Activated T-helper 1 cell treated with anti-CD3 and anti-CD28 coated beads, Interleukin-2, amount 50 U/mL, for 16 hours (primary cell): ENCODE measurements at places on chromosomes 3 and 15.

- DNase-seq = no peak
These were observed 256.1 kb upstream of the PROK2 start for GRCh38 chr3:72041076-72041475.

- DNase-seq = no peak
These were observed 7.7 kb upstream of the OXSR1 start for GRCh38 chr3:38157595-38157994.

DNA sequence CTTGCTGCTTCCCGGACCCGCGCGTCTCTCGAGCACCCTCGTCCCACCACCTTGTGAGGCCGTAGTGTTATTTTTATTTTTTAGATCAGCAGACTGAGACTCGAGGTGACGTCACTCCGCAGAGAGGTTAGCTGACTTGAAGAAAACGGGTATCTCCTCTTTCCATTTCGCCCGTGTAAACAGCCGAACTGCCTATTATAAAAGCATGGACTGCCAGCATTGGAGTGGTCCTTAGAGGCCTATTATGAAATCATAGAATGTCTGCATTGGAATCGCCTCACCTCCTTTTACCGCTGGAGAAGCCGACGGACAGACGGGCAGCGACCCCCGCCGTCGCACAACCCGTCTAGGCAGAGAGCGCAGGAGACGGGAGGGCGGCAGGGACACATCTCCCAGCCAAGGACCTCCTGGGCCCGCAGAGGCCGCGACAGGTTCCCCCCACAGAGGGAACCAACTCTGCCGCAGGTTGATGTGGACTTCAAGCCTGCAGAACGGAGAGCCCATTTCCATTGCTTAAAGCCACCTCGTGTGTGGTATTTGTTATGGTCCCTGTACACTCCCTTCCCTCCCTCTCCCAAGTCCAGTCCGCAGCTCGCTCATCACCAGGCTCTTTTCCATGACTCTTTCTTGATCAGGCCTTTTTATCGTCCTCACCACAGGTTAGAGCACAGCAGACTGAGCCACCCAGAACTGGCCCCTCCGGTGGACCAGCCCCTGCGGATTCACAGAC lies 540 bp upstream of the PPP1R2 start:
- no peak for DNase-seq

DNA sequence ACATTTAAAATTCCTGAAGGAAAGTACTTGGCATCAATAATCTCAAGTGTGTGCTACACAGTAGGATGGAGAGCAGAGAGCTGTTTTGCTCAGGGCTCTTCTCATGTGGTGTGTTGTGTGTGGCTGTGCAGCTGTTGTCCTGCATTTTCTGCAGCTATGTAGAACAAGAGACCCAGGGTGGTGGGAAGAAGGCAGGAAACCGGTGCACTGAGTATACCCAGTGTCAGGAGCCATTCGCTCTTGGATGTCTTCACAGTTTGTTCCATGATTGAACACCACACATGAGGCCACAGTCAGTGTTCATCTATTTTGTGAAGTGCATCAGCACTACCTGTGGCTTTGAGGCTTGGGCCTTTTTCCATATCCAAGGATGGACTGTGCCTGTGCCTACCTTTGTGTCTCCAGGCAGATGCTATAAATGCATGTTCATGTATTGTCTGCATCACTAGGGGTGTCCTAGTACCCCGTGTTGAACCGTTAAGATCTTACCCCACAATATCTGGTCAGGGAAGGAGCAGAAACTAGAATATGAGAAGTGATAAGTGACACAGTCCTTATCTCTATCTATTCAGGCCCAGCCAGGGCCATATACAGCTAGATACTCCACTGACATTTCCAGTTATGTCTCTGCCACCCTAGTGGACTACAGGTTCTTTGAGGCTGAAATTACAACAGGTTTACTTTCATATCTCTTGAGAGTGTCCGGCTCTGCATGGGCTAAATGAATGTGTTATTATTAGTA lies 194.3 kb downstream of the NR2F2 start:
- DNase-seq = no peak

DNA sequence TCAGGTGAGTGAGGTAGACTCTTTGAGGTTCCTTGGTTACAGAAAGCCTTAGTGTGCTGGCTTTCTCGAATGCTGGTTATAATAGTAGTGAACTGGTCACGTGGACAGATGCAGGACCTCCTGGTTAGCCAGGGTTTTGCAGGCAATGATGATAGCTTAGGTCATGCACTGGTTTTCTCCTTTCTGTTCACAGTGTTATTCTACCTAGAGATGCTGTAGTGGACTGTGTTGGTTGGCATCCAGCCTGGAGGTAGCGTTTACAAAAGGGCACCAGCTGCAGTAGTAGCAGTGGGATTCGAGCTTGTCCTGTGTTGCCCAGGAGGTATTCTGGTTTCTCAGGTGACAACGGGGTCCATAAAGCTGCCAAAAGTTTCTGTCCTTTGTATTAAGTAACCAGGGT lies 27.0 kb downstream of the PCCB start:
- DNase-seq = no peak

DNA sequence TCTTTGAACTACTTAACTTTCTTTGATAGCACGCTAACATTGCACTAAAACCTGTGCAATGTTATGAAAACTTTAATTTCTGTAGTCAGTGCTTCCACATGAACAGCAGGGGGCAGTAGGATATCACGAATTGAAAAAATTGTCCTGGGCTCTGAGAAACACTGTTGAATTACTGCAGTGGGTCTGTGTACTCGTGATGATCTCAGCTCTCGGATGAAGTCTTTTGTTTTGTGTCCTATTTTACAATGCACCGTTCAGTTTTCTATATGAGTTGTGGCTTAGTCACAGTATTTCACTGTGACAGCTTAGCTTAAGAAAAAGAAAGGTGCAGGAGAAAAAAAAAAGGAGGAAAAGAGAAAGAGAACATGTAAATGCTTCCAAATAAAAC lies 141.3 kb upstream of the CCDC54 start:
- peak; percentile 6 for DNase-seq

GRCh38 chr15:101255051-101255395 lies 3.2 kb upstream of the CHSY1 start:
- DNase-seq = no peak

GRCh38 chr3:116301422-116301821 lies 143.9 kb downstream of the LSAMP start:
- no peak for DNase-seq

GRCh38 chr15:95174301-95175259 lies 943.2 kb downstream of the MCTP2 start:
- DNase-seq = no peak

DNA sequence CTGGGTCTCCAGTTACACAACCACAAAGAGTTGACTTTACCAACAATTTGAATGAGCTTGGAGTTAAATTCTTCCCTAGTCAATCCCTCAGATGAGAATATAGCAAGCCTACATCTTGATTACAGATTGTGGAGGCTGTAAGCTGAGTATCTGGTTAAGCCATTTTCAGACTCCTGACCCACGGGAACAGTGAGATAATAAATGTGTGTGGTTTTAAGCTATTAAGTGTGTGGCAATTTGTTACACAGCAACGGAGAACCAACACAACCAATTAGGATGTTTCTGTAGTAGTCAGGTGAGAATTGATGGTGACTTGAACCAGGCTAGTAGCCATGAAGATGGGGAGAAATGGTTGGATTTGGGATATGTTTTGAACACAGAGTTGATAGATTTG lies 37.7 kb upstream of the SLC4A7 start:
- no peak for DNase-seq

DNA sequence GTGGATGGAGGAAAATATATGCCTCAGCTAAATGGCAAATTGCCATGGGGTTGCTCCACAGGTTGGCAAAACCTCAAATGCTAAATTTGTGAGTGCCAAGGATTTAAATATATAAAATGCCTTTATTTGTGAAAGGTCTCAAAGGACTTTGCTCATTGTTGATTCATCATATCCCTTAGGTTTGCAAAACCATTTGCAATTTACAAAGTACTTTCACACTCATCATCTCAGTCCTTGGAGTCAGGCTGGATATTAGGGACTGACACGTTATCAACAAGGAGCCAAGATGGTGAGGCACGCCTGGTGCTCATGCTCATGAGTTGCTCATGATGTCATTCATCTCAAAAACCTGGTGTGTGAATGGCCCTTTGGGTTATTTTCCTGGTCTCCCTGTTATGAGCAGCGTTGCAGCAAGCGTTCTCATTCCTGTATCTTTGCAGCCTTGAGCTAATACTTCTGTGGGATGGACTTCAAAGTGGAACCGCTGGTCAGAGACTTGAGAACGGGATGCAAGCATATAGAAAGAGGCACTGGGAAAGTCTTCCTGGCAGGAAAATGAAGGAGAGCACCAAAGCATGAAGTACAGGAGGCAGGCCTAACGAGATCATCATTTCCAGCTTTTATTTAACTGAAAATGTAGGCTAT lies 66.0 kb downstream of the MYO1E start:
- no peak for DNase-seq

DNA sequence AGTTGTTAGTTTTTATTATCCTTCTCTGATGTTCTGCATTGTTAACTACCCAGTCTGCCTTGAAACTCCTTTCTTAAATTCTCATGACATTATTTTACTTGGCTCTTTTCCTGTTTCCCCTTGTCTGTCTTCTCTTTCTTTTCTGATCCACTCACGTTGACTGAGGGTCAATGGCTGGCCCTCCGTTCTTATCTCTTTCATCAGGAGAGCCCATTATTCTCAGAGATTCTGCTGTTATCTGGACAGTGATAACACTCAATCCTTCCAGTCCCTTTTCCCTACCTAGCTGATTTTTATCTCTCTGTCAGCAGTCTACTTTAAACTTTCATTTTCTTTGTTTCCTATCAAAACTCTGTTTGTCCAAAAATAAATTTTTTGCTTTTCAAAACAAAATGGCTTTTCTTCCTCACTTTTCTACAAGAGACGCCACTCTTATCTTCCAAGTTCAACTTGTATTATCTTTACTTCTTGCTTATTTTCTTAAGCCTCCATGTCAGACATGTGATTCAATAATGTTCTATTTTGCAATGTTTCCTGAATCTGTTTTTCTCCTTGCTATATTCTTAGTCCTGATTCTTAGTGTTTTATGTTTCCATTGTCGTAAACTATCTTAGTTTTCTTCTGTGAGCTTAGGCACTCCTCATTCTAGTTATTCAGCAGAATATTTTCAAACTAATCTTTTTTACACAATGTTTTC lies 120.2 kb downstream of the NEDD4 start:
- no peak for DNase-seq

GRCh38 chr15:31317421-31318327 lies 9.0 kb upstream of the KLF13 start:
- no peak for DNase-seq

GRCh38 chr3:5053021-5053831 lies 68.9 kb upstream of the ARL8B start:
- DNase-seq = no peak
